T-helper 2 cell (primary cell): ENCODE measurements at places on chromosomes 12 and 14.

DNA sequence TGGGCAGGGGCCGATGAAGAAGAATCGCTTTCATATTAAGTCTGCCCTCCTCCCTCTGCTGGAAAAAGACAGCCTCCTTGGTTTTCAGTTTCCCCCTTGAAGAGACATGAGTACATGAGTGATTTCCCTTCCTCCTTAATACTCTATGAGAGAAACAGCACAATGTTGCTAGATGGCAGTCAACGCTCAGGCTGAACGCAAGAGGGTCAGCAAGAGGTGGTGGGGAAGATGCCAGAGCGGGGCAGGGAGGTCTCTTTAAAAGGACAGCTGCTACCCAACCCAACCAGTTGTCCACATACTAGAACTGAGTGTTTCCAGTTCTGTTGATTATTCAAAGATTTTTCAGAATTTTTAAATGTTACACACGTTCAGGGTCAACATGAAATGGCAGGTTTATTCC is 22.8 kb downstream of the CRACR2A start:
- DNase-seq, result no peak

- DNase-seq, result no peak
Observed at GRCh38 chr14:87852107-87852506, 140.9 kb downstream of the GALC start.

- DNase-seq, result no peak
Observed at GRCh38 chr12:26135571-26135970, 10.7 kb upstream of the BHLHE41 start.

DNA sequence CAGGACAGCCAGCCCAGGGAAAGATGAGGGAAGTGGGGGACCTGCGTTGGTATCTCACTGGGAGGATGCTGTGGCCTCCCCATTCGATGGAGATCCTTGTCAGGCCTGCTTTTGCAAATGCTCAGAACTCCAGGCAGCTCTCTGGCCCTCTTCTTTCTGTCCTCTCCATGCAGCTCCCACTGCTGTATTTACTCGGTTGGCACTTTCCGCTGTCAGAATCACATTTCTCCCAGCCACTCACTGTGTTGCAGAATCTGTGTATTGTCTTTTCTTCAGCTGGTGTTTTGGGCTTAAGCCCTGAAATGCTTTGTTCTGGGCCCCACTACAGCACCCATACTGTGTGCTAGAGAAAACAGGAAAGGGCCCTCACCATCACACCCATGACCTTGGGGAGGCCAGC is 401.1 kb downstream of the RGS6 start:
- DNase-seq, result no peak

DNA sequence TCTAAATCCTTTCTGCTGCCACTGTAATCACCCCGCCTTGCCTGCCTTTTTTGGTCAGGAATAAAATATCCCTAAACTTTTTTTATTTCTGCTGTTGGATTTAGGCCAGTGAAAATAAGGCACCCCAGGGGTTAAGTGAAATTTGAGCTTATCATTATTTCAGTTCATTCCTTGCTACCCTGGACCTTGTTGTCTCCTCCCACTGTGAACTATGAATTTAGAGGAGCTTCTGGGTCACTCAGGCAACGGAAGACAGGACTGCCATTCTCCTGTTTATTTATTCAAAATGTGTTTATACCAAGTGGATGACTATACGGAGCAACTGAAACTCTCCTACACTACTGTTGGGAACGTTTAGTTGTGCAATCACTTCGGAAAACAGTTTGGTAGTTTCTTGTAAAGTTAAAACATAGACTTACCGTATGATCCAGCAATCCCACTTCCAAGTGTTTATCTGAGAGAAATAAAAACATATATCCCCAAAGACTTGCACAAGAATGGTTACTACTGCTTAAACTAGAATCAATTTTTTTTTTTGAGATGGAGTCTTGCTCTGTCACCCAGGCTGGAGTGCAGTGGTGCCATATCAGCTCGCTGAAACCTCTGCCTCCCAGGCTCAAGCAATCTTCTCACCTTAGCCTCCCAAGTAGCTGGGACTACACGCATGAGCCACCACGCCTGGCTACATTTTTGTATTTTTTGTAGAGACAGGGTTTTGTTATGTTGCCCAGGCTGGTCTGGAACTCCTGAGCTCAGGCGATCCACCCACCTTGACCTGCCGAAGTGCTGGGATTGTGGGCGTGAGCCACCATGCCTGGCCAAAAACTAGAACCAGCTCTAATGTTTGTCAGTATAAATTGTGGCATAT is 2.3 kb upstream of the TRAFD1 start:
- DNase-seq, result no peak

DNA sequence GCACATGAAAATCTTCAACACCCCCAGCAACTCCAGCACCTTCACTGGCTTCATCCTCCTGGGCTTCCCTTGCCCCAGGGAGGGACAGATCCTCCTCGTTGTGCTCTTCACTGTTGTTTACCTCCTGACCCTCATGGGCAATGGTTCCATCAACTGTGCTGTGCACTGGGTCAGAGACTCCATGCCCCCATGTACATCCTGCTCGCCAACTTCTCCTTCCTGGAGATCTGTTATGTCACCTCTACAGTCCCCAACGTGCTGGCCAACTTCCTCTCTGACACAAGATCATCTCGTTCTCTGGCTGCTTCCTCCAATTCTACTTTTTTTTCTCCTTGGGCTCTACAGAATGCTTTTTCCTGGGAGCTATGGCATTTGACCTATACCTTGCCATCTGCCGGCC is 11.5 kb upstream of the OR11G2 start:
- DNase-seq, result no peak

GRCh38 chr12:64028541-64028940 is 184.0 kb downstream of the SRGAP1 start:
- no peak for DNase-seq

DNA sequence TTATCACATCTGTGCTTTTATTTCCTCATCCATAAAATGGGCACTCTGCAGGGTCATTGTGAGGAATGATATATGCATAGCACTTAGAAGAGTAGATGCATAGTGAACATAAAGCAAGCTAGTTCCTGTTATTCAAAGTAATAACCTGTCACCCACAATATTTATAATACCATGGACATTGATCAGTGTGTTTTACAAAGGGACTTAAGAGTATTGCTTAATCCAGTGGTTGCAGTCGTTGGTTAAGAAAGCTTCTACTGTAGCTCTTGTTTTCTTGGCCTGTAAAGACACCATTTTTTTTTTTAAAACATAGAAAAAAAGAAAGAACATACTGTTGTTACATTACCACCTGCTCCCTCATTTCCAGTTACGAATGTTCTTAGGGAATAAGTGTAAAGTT is 13.1 kb downstream of the METAP2 start:
- no peak for DNase-seq
